ENCODE measurements at places on chromosomes 2 and 18.

- DNase-seq, result no peak
These were observed 292.1 kb downstream of the RDH14 start for GRCh38 chr2:18268400-18268799.

- DNase-seq, result no peak
These were observed 12.6 kb downstream of the PIK3C3 start for GRCh38 chr18:41967680-41968079.

DNA sequence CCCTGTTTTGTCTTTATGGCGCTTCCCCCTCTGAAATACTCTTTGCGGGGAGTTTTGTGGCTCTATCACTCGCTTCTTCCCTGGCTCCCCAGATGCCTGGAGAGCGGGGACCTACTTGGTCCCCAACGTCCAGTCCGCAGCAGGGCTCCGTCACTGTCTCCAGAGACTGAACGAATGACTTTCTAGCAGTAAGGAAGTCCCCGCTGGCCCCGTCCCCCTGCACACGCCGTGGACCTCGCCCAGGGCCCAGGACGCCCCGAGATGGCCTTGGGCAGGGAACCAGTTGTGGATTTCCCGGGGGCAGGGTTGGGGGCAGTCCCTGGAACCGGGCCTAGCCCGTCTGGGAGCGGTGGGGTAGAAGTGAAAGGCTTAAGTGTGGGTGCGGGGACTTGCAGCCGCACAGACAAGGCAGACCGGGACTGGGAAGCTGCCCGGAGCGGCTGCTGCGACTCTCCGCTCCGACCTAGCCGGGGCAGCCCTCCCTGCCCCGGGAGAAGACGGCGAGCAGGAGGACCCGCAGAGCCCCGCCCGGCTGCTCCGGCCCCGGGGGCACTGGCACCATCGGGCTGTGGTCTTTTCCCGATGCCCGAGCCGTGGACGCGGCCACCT is 821 bp upstream of the EPHA4 start:
- DNase-seq, result no peak

DNA sequence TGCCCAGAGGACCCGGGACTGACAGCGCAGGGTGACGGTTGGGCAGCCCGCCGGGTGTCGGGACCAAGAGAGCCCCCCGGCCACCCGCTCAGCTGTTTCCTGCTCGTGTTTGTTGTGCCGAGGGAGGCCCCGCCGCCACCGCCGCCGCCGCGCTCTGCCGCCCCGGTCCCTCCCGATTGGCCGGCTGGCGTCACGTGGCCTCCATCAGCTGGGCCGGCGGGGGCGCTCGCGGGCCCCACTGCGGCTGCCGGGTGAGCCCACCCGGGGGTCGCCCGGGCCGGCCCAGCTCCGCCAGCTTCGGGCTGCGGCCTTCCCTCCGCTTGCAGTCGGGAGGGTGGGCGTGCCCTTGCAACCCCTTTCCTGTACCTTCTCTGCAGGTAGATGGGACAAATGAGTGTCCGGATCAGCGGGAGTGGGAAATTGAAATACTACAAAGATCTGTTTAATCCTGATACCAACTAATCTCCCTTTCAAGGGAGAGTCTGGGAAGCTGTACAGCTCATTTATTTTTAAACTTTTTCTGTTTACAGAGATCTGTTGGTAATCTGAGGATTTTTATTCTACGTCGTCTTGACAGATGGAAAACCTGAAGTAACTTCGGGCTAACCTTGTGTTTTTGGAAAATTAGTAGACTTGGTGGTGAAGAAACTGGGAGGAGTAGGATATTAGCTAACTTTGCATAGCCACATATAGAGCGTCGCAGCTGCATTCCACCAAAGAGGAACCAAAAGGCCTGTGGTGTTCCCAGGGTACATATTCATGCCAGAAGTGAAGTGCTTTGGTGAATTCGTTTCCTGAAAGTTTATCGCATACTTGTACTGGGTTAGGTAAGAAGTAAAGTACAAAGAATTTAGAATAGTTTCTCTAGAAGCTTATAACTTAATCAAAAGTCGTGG is 1.2 kb downstream of the YPEL5 start:
- peak; percentile 93 for DNase-seq

- peak; percentile 37 for DNase-seq
These were observed 287.0 kb downstream of the TCF4 start for GRCh38 chr18:55300936-55301531.

DNA sequence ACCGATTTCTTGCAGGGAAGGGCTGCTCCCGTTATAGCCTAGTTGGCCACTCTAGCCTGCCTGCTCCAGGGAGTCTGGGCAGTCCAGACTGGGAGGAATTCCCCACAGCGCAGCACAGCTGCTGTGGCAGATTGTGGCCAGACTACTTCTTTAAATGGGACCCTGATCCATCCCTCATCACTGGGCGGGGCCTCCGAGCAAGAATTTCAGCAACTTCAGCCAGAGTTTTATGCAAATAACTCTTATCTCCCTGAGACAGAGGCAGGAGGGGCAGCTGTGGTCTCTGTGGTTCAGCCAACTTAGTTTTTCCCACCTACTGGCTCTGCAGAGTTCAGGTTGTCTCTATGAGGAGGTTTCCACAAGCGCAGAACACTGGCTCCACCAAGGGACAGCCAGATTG is 1583.2 kb downstream of the SUCLG1 start:
- peak; percentile 23 for DNase-seq

GRCh38 chr2:143579456-143579855 is 450.2 kb downstream of the ARHGAP15 start:
- DNase-seq, result no peak
